ENCODE measurements at places on chromosomes 3 and 15.

GRCh38 chr15:28996953-28997352 is 111.2 kb downstream of the APBA2 start:
- no peak for DNase-seq

DNA sequence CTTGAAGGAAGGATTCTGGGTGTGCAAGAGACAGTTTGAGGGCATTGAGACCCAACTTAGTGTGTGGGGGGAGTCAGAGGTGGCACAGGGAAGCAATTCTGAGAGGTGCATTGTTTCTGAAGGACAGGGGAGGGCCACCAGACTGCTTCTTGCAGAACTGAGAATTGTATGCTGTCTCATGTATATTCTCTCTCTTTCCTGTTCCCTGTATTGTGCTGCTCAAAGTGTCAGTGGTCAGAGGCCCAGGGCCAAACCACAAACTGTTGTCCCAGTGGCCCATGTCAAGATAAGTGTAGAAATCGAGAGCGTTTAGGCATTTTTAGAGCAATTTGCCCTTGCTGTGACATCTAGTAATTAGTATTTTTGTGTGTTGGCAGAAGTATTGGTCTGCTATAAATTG is 567.1 kb downstream of the EDEM1 start:
- DNase-seq: no peak

GRCh38 chr3:143963946-143964345 is 7.7 kb upstream of the DIPK2A start:
- DNase-seq: no peak

- no peak for DNase-seq
Measured at GRCh38 chr3:11195201-11195600, 40.9 kb downstream of the HRH1 start.

DNA sequence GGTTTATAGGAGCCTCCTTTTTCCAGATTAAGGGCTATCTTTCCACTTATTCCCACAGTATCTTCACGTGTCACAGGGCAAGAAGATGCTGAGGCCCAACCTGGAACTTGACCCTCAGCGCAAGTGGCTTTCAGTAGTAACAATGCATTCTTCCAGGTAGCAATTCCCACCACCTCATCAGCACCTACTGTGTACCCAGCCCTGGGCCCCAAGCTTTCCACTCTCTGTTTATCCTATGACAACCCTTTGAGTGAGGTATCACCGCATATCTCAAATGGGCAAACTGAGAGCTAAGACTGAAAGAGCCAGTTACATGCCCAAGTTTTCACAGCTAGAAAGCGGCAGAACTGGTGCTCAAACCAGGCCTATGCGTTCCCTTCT is 88.2 kb downstream of the CPN2 start:
- DNase-seq: no peak

Data from DMS79 treated with DMSO at 0.1 percent for 48 hours (cell line).